ENCODE measurements at places on chromosomes 5 and 9.
A peak's percentile ranks its signal among the peaks of the same experiment; 100 is the strongest.

DNA sequence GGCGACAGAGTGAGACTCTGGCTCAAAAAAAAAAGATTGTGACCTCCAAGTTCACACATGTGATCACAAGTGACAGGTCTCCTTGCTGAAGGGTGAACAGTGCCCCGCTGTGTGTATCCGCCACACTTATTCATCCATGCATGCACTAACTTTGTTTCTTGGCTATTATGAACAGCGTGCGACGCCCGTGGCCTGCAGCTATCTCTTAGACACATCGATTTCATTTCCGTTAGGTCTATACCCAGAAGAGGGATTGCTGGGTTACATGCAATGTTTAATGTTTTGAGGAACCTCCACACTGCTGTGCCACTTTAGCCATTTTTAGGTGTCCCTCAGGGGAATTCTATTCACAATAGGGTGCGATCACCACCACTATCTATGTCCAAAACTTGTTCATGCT lies 12.1 kb upstream of the EGFL7 start:
- DNase-seq: no peak
- peaks cover 21% of the 10 kb centered on the region for H3K4me1 ChIP-seq
- no peak overlapping the region for H3K4me3 ChIP-seq
- H3K27me3 ChIP-seq: peaks cover 2% of the 10 kb centered on the region
- H3K27ac ChIP-seq: peak overlapping the region; percentile 54

DNA sequence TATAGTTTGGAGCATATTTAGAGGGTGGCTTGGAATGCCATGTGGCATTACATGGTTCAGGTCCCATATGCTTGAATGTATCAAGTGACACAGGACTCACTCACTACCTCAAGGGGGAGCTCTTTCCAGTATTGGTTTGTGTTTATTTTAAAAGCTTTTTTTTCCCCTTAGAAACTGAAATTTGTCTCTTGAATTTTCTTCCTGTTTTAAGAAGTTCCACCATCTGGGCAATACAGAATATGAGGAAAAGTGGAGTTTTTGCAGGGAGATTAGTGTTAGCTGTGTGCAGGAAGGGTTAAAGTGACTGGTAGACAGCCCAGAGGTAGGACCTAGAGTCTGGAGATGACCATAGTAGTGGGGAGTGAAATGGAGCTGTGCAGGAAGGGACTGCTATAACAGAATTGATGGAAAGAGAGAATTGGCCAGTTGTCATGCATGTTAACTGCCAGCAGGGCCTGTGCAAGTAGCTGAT lies 36.6 kb downstream of the CTNNA1 start:
- DNase-seq: peak; percentile 9
- peak overlapping the region; percentile 82 for H3K27ac ChIP-seq
- peaks cover 2% of the 10 kb centered on the region for H3K27me3 ChIP-seq
- H3K4me1 ChIP-seq: peaks cover 25% of the 10 kb centered on the region
- H3K4me3 ChIP-seq: peak overlapping the region; percentile 52

DNA sequence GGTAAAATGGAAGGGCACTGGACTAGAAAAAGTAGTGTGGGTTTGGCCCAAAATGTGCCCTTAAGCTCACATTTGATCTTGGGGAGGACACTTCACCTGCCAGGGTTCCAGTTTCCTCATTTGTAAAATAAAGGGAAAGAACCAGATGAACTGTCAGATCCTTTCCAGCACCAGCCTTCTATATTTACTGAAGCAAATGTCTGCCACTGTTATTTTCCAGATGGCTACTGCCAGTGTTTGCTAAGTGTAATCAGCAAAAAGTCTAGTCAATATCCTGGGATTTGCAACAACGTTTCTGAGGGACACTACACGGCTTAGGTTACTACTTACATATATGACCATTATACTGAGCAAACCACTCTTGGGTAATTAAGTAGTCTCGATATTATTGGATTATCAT lies 340.3 kb downstream of the KCNN2 start:
- H3K36me3 ChIP-seq: no peaks in the 10 kb centered on the region
- no peak for DNase-seq
- H3K4me3 ChIP-seq: no peak overlapping the region
- H3K4me1 ChIP-seq: no peaks in the 10 kb centered on the region
- no peak overlapping the region for H3K27ac ChIP-seq

DNA sequence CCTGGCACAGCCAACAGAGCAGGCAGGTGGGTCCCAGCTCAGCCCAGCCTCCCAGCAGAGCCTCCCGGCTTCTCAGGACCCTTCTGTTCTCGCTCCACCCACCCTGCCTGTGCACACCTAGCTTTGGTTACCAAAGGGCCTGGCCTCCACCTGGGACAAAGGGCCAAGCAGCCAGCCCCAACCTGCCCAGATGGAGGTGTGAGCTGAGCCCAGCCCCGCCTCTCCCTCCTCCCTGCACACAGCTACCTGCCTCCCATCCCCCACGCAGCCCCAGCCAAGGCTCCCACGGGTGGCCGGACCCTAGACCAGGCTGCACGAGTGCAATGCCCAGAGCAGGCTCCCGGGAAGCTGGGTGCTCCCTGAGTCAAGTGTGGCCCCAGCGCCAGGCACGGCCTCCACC lies 5.6 kb downstream of the TPRN start:
- H3K4me1 ChIP-seq: no peaks in the 10 kb centered on the region
- no peak overlapping the region for H3K27ac ChIP-seq
- H3K36me3 ChIP-seq: no peaks in the 10 kb centered on the region

DNA sequence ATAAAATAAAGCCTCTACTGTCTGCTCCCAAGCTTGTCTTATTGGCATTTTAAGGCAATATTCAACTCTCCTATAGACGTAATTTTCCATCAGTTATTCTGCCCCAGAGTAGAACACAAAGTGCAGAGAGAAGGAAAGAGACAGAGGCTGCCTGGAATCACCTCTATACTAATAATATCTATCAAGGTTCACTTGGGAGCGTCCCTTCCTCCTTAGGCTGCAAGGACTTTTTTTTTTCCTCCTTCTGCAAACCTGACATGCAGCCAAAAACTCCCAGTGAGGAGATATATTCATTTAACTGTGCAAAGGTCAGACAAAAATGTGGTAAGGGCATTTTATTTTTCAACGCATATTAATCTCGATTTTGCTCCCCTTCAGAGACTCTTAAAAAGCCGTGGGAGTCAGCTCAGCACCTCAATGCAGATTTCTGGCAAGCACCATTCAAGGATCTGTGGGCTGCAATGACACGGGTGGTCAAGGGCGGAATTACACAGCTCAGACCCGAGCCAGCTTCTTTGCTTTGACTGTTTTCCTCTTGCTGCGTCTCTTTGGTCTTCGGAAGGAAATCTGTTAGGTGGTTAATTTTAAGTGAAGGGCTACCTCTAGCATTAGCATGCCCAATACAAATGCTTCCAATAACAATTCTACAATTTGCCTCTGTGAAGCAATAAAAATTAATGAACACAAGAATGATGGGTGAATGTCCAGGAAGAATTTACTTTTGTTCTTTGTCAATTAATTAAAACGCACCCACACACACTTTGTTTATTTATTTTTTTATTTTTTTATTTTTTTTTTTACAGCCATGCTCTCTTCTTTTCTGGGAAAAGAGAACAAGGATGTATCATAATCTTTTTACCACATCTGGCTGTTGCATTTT lies 587.7 kb upstream of the GRAMD2B start:
- H3K4me3 ChIP-seq: no peak overlapping the region
- DNase-seq: peak; percentile 60
- H3K27ac ChIP-seq: no peak overlapping the region
- no peaks in the 10 kb centered on the region for H3K27me3 ChIP-seq
- peaks cover 8% of the 10 kb centered on the region for H3K4me1 ChIP-seq

- H3K36me3 ChIP-seq: no peaks in the 10 kb centered on the region
- H3K27ac ChIP-seq: peak overlapping the region; percentile 84
- no peak overlapping the region for H3K4me3 ChIP-seq
- peaks cover 42% of the 10 kb centered on the region for H3K4me1 ChIP-seq
- H3K27me3 ChIP-seq: no peaks in the 10 kb centered on the region
Observed at GRCh38 chr9:21070906-21071305, 6.8 kb downstream of the IFNB1 start.

DNA sequence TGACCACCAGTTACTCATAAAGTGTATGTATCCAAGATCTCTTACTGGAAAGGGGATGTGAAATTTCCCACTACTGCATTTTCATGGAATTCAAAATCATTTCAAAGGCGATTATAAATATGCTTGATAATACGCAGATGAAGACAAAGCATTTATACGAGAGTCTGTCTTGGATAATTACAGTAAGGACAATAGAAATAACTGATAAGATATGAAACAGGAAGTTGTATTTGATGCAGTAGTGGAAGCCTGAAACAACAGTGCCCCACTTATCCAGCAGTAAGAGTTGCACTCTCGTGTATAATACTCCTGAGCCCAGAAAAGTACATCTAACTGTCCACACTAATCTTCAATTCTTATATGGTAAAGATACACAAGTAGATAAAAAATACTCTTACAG lies 188.7 kb upstream of the POU5F2 start:
- no peak for DNase-seq
- no peak overlapping the region for H3K4me3 ChIP-seq
- H3K27me3 ChIP-seq: no peaks in the 10 kb centered on the region
- peaks cover 3% of the 10 kb centered on the region for H3K4me1 ChIP-seq
- H3K27ac ChIP-seq: no peak overlapping the region

DNA sequence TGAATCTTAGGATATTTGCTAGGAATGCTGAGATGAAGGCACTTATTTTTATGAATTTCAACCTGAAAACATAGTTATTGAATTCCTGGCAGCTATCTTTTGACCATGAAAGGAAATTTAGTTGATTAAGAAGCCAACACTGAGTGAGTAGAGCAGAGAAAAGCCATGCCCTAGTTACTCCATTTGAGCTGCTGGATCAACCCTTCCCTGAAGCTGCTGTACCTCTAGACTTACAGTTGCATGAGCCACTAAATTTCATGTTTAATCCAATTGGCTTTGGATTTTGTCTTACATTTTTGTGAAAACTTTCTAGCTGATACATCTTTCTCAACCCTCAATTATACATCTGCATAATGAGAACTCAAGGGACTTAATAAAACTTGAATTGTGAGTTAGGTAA lies 54.6 kb downstream of the CDC42SE2 start:
- peaks cover 13% of the 10 kb centered on the region for H3K36me3 ChIP-seq
- H3K27me3 ChIP-seq: no peaks in the 10 kb centered on the region
- DNase-seq: no peak

DNA sequence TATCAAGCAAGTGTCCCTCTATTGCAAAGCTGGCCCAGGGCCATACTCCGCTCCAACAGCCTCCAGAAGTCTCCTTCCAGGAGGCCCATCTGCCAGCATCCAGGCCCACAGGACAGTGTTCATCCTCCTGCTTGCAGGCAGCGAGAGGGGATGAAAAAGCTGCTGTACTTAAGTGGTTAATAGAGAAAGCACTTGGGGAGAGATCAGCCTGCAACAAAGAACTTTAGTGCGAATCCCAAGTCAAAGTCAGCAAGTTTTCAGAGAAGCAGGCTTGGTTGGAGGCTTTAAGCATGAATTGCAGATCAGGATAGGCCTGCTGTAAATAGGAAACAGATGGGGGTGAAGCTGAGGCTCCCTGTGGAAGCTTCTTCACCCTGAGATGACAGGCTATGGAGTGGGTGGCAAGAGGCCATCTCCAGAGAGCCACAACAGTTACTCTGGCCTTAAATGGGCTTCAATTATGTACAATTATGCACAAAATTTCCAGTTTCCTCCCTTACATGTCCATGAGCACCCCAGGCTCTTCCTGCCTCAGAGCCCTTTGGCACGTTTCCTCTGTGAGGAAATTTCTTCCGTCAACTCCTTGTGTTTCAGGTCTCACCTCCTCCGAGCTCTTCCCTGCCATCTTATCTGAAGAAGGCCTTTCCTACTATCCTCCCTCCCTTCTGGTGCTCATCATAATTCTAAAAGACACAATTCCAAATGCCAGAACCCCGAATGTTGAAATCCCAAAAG lies 98.0 kb upstream of the NR3C1 start:
- DNase-seq: no peak
- no peaks in the 10 kb centered on the region for H3K4me1 ChIP-seq
- H3K36me3 ChIP-seq: no peaks in the 10 kb centered on the region
- no peaks in the 10 kb centered on the region for H3K27me3 ChIP-seq
- no peak overlapping the region for H3K27ac ChIP-seq

DNA sequence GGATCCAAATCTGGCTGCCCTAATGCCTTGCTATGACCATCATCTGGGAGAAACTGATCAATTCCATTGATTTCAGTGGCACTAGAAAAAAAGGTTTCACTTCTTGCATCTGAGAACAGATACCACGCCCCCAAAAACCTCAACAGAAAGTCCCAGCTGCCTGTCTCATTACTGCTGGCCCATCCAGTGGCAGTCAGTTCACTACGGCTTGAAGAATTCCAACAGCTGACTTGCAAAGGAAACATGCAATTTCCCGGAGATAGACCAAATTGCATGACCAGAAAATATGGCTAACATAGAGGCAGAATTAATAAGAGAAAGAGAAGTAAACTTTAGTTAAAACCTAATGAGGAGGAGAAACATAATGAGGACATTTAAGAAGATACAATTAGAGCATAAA lies 48.6 kb downstream of the UGCG start:
- H3K4me3 ChIP-seq: no peak overlapping the region
- peaks cover 8% of the 10 kb centered on the region for H3K4me1 ChIP-seq
- no peaks in the 10 kb centered on the region for H3K36me3 ChIP-seq

- H3K4me1 ChIP-seq: peaks cover 17% of the 10 kb centered on the region
- DNase-seq: no peak
- peaks cover 3% of the 10 kb centered on the region for H3K36me3 ChIP-seq
- peaks cover 9% of the 10 kb centered on the region for H3K27me3 ChIP-seq
- no peak overlapping the region for H3K4me3 ChIP-seq
- H3K27ac ChIP-seq: no peak overlapping the region
Observed at GRCh38 chr9:17839776-17840175, 260.9 kb downstream of the SH3GL2 start.

DNA sequence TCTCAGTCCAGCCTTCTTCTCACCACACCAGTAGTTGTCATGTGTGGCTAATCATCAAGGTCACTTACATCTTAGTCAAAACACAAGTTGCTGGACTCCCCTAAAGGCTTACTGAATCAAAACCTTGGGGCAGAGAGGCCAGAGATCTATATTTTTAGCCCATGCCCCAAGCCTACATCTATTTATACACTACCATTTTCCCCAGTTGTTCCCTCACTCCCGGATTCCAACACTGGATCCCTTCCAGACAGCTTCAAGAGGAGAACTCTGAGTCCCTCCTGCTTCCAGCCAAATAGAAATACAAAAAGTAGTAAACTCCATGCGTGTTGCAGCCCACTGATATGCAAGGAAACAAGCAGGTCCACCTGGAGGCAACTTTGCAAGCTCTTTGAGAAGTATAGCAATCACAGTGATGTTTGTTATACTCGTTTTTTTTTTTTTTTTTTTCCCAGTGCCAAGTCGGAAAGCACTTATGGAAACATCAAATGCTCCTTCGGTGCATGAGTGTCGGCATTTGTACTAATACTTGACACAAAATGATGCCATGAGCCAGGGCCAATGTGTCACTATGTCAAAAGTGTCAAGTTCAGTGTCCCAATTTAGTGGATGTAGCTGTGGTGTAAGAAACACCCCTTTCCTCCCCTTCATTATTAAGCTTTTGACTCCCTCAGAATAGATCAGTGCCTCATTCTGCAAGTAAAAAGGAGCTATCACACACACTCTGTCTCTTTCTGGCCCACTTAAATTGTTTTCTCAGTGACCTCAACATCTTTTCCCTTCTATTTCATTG lies 594.2 kb upstream of the SGCD start:
- DNase-seq: no peak
- peaks cover 14% of the 10 kb centered on the region for H3K4me1 ChIP-seq
- H3K27ac ChIP-seq: no peak overlapping the region
- H3K36me3 ChIP-seq: no peaks in the 10 kb centered on the region
- H3K4me3 ChIP-seq: no peak overlapping the region

Data from endothelial cell (in vitro differentiated cells).